Mucosa of descending colon (tissue), 3 donors: ENCODE measurements at places on chromosomes 1 and 21. TPM values are rescaled to one million over a fixed set of nuclear protein-coding genes. Genes with fewer than 3 reads are reported as not detected.

GRCh38 chr1:150268340-150268704 lies 494 bp downstream of the APH1A start:
- DNase-seq: peak; percentile 66

- no peak for DNase-seq
Observed at GRCh38 chr1:11042995-11043874, 3.8 kb downstream of the MASP2 start.

DNA sequence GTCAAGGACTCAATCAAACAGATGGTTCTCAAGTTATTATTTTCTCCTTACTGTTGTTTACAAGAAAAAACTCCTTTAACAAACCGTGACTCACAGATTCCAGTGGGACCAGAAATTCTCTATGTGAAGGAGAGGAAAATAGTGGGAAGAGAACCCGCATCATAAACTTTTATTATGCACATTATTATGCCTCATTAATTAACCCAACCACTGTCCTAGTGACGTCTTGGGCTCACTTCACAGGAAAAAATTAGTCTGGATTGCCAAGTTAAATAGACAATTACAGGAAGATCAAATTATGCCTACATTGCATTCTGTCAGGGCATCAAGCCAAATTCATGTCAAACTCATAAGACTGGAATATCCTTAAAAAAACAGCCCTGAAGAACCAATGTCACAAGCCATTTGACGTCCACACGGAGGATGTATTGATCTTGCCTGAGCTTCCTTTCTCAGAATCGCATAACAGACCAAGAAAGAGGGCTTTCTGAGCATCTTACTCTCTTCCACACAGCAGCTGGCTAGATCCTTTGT lies 347.8 kb downstream of the DUSP10 start:
- no peak for DNase-seq

GRCh38 chr1:221562542-221563475 lies 179.1 kb downstream of the DUSP10 start:
- no peak for DNase-seq

- no peak for DNase-seq
Observed at GRCh38 chr1:203199816-203200571, 13.5 kb upstream of the CHI3L1 start.

- DNase-seq: no peak
Observed at GRCh38 chr1:58318157-58319005, 228.1 kb downstream of the OMA1 start.

DNA sequence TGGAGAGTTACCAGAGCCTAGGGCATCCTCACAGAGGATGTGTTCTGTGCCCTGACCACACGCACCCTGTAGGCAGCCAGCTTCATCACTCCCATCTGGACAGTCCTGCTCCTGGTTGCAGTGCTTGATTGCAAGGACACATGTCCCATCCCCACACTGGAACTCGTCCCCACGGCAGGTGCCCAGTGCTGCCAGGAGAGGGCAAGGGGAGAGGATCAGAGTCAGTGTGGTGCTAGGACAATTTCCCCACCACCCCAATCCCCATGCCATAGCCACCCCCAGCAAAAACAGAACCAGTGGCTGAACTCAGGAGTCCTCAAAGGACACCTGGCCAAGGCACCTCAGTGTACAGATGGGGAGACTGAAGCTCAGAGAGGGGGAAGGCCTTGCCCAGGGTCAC lies 37.2 kb upstream of the MAGOH start:
- no peak for DNase-seq

KRTAP11-1 gene
- total RNA-seq: not detected

MFSD2A gene
- total RNA-seq: 29.6 TPM

CYP4B1 gene
- total RNA-seq: 5.5 TPM
